ENCODE measurements at places on chromosomes 3 and 15. TPM values are rescaled to one million over a fixed set of nuclear protein-coding genes. Genes with fewer than 3 reads are reported as not detected.

The MRAS gene
- 9.4 TPM for total RNA-seq

- no peak for DNase-seq
Observed at GRCh38 chr3:33067484-33067883, 29.5 kb downstream of the GLB1 start.

The IL5RA gene
- total RNA-seq = 0.10 TPM

The CORO2B gene
- total RNA-seq = 0.33 TPM

The GHSR gene
- not detected for total RNA-seq

The XCR1 gene
- not detected for total RNA-seq

The ISLR gene
- 0.06 TPM for total RNA-seq

GRCh38 chr3:179067839-179068238 is 3.8 kb downstream of the ZMAT3 start:
- DNase-seq = no peak
